ENCODE measurements at places on chromosomes 3 and 15. TPM values are rescaled to one million over a fixed set of nuclear protein-coding genes. Genes with fewer than 3 reads are reported as not detected.
A peak's percentile ranks its signal among the peaks of the same experiment; 100 is the strongest.

GRCh38 chr15:31458596-31459399, 132.2 kb downstream of the KLF13 start:
- DNase-seq = no peak
- no peak overlapping the region for H3K27ac ChIP-seq
- H3K4me3 ChIP-seq = peak overlapping the region; percentile 21
- no peaks in the 10 kb centered on the region for H3K27me3 ChIP-seq

DNA sequence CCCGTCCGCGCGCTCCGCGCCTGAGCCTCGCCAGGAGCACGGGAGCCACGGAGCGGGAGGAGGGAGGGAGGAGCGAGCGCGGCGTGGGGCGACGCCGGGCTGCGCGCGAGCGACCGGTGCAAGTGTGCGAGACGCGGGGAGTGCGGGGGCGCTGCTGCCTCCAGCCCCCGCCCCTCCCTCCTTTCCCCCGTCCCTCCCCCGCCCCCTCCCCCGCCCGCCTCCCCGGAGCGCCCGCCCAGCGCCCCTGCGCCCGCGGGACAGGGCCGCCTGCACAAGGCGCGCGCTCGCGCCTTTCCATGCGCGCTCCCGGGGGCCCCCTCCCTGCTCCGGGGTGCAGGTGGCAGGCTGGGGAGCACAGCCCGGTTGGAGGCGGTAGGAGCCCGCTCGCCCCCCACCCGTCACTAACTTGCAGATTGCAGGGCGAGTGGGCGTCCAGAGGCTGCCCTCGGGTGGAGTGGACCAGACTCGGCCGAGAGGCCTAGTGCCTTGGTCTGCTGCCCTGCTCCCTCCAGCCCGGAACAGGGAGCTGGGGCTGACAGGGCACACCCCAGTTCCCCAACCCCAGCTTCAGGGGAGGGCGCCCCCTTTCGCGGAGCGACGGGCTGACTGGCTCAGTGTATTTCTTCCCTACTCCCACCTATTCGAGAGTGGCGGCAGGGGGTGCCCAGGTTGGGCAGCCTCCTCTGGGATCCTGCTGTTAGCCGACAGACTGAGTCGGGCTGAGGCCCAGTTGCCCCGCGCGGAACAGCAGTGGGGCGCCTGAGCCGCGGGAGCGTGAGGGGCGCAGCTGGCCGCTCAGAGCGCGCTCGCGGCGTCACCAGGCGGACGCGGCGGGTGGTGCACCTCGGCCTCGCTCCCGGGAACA, at the start of gene WNT7A:
TSS of gene WNT7A (minus strand) at position 126 of the 865 bp plus-strand sequence. CDS start 255 bp downstream, outside the sequence.
- no peaks in the 10 kb centered on the region for H3K36me3 ChIP-seq
- no peak within 1 kb of the TSS for H3K4me3 ChIP-seq
- H3K4me1 ChIP-seq = peaks cover 22% of the 10 kb centered on the region
- H3K27me3 ChIP-seq = peaks cover 27% of the 10 kb centered on the region
- no peak within 1 kb of the TSS for H3K27ac ChIP-seq

GRCh38 chr3:109440353-109440752, 103.0 kb upstream of the DPPA4 start:
- no peak overlapping the region for H3K4me3 ChIP-seq
- no peaks in the 10 kb centered on the region for H3K27me3 ChIP-seq
- DNase-seq = no peak
- H3K27ac ChIP-seq = no peak overlapping the region
- no peaks in the 10 kb centered on the region for H3K36me3 ChIP-seq

The SNX1 gene
- 72.7 TPM for polyA plus RNA-seq

The TIMP4 gene
- not detected for polyA plus RNA-seq

All from CD4-positive, CD25-positive, alpha-beta regulatory T cell (primary cell).